Activated naive CD4-positive, alpha-beta T cell treated with anti-CD3 and anti-CD28 coated beads for 36 hours (primary cell): ENCODE measurements at places on chromosomes 13 and 19. TPM values are rescaled to one million over a fixed set of nuclear protein-coding genes. Genes with fewer than 3 reads are reported as not detected.

The MIR17HG gene
- 12.9 TPM for total RNA-seq

- DNase-seq, result no peak
Observed at GRCh38 chr13:74000876-74001275, 133.3 kb downstream of the KLF12 start.

DNA sequence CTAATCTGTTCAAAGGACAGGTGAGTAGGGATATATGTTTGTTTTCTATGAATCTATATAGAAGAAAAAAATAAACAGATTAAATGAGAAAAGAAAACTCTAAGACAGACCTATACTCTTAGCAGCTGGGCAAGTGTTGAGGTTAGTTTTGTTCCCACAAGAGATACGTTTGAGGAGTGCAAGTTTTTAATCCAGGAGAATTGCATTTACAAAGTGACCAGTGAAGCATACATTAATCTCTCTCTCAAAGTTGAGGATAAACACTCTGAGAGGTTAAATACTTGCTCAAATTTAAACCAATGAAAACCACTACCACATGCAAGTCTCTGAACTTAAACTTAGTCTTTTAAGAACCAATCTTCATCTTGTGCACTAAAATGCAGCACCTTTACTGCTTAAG lies 930.5 kb upstream of the MIR17HG start:
- DNase-seq, result no peak

DNA sequence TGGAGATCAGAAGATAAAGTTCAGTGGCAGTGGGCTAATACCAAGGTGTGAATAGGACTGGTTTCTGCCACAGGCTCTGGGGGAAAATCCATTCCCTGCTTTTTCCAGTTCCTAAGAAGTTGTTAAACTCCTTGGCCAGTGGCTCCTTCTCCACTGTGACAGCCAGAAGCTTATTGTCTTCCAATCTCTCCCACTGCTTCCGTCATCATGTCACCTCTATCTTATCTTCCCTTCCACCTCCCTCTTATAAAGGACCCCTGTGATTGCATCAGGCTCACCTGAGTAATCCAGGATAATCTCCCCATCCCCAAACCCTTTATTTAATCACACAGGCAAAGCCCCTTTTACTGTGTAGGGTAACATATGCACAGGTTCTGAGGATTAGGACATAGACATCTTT lies 431.2 kb upstream of the SLC10A2 start:
- no peak for DNase-seq

- DNase-seq, result peak; percentile 37
Observed at GRCh38 chr13:27171244-27171826, at the start of gene USP12. Gene USP12 (minus strand): TSS chr13:27171811. CDS start chr13:27171639, 172 bp downstream.

GRCh38 chr19:14525729-14526128 lies 3.7 kb upstream of the TECR start:
- no peak for DNase-seq

The SMARCA4 gene
- total RNA-seq, result 98.6 TPM

DNA sequence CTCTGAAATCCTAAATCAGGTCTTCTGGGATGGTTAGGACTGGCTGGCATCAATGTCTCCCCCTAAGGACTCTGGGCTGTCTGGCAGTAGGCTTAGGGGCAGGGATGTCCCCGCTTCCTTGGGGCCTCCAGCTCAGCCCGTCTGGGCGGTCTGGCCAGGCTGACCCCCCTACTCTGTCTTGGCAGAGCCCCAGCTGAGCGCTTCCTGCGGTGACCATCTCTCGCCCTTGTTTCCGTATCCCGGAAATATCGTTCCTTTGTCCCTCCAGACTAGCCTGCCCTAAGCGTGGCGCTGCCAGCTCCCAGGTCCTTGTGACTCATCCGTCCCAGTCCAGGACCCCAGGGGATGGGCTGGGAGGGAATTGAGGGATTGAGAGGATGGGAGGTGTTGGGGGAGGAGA lies 11.3 kb downstream of the GTPBP3 start:
- DNase-seq, result no peak

- no peak for DNase-seq
Observed at GRCh38 chr19:33720691-33721682, 75.7 kb upstream of the KCTD15 start.

The PLPPR3 gene
- not detected for total RNA-seq

DNA sequence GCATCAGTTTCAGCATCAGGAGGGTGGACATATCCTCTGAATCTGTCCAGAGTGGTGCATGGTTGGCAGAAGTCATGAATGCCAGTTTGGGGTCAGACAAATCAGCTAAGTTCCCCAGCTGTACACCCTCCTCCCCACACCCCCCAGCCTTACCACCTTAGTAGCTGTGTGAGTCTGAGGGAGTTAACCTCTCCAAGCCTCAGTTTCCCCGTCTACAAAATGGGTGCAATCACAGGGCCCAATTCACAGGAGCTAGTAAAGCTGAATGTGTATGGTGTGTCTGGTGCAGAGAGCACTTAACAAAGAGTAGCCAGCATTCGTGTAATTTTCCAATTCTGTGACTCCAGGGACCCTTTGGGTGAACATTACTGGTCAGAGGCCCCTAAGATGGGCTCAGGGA lies 13.4 kb upstream of the ZNF358 start:
- no peak for DNase-seq

- DNase-seq, result no peak
Observed at GRCh38 chr13:107730813-107731212, 484.5 kb downstream of the LIG4 start.

- DNase-seq, result no peak
Observed at GRCh38 chr13:112767506-112768471, 78.0 kb downstream of the ATP11A start.

DNA sequence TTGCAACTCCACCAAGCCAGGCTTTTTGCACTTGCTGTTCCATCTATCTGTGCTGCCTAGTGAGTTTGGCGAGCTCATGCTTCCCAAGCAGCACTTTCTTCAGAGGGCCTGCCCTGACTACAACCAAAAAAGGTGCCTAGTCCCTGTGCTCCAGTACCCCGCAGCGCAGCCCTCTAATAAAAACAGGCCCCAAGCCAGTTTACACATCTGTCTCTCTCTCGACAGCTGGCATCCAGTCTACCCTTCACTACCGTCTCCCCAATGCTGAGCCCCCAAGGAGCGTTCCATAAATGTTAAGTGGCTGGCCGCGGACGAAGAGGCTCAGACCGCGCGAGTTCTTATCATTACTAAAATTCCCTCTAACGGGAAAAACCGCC lies 512 bp downstream of the MED4 start:
- DNase-seq, result peak; percentile 12

The CACNG8 gene
- not detected for total RNA-seq

The PSG3 gene
- total RNA-seq, result not detected

The ATP12A gene
- not detected for total RNA-seq

The MTUS2 gene
- total RNA-seq, result not detected

GRCh38 chr19:32829345-32829896 lies 40.1 kb downstream of the SLC7A9 start:
- DNase-seq, result peak; percentile 43

DNA sequence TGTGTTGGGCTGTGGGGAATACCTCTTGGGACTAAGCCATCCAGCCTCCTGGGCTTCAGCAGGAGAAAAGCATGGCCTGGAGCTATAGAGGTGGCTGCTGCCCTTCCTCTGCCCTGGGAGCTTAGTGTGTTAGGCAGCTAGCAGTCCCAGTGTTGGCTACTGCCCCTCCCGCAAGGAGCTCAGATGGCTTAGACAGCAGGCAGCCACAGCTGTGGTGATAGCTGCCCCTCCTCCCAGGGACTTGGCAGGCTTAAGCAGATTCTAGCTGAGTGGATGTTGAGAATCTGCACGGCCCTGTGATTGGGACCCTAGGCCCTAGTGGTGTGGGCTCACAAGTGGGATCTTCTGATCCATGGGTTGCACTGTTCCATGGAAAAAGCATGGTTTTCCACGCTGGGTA lies 264.5 kb downstream of the TDRD3 start:
- DNase-seq, result no peak

The MED26 gene
- total RNA-seq, result 11.9 TPM

DNA sequence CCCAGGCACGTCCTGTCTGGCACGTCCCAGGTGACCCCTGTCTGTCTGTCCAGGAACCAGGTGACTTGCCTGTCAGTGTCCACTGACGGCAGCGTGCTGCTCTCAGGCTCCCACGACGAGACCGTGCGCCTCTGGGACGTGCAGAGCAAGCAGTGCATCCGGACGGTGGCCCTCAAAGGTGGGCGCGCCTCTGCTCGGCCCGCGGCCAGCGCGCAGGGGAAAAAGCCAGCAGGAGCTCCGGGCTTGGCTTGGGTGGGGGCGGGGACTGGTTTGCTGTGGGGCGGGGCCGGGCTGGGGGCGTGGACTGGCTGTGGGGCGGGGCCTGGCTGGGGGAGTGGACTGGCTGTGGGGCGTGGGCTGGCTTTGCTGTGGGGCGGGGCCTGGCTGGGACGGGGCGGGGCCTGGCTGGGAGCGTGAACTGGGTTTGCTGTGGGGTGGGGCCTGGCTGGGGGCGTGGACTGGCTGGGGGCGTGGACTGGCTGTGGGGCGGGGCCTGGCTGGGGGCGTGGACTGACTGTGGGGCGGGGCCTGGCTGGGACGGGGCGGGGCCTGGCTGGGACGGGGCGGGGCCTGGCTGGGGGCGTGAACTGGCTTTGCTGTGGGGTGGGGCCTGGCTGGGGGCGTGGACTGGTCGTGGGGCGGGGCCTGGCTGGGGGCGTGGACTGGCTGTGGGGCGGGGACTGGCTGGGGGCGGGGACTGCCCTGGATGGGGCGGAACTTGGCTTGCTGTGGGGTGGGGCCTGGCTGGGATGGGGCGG lies 7.2 kb downstream of the WDR18 start:
- peak; percentile 71 for DNase-seq

DNA sequence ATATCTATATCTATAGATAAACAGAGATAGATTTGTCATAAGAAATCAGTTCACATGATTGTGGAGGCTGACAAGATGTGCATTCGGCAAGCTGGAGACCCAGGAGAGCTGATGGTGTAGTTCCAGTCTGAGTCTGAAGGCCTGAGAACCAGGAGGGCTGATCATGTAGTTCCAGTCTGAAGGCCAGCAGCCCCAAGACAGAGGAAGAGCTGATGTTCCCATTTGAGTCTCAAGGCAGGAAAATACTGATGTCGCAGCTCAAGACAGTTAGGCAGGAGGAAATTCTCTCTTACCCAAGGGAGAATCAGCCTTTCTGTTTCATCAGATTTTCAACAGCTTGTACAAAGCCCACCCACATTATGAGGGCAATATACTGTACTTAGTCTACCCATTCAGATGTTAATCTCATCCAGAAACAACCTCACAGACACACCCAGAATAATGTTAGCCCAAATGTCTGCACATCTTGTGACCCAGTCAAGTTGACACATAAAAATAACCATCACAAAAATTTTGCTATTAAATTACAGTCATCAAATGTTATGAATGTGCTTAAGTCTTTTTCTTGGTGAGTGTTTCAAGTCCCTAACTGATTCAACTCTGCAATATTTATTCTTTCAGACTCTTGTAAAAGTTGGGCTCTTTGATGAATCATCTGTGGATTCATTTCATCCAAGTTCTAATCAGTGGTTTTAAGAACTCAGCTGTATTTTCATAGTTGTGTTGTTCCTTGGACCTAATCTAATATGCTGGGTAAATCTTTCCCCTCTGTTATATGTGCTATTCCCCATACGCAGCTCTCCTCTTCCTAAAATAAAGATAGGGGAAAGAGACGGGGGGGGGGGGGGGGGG lies 22.7 kb upstream of the LRCH1 start:
- no peak for DNase-seq

DNA sequence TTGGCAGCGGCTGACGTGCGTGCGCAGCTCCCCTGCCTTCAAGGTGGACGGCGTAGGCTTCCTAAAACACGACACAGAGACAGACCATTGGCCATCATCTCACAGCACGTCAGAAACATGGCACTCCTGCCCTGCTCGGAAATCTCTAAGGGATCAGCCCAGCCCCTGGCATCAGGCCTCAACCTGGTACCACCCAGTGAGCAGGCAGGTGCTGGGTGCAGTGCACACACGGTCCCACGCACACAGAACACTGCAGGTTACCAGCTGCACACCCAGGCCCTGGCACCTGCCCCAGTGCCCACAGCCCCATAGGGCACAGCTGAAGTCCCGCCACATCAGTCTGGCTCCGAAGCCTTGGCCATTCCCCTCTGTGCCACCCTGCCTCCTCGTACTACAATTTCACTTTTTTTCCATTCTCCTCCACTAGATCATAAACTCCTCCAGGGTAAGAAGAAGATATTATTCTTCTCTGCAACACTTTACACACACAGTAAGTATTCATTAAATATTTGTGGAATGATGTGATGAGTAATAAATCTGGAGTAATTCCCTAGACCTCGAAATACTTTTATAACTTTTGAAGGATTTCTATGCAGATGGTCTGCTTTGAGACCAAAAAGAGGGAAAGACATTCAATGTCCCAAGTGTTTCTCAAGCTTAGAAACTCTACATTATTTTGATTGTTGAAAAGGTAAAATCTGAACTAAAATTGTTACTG lies 156.4 kb downstream of the COL4A1 start:
- no peak for DNase-seq

DNA sequence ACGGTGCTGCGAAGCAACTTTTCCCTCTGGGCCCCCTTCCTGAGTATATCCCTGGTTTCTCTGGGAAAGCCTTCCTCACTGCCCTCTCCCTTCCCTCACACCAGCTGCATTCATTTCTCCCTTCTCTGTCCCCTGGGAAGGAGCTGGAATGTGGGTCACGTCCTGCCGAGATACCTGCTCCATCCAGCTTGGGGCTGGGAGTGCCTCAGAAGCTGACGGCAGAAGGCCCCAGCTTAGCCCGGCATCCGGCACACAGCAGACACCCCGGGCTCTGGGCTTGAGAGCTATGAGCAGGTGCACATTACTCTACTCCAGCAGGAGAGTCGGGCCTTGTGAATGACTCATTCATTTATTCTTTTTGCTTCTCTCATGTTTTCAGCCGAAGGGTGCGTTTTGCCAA lies 170.6 kb downstream of the TEX29 start:
- DNase-seq, result no peak

GRCh38 chr19:47545061-47545948 lies 27.6 kb downstream of the ZNF541 start:
- DNase-seq, result no peak

The CAPS gene
- total RNA-seq, result 2.1 TPM

The FOXA3 gene
- total RNA-seq, result 0.20 TPM

The ANGPTL8 gene
- total RNA-seq, result not detected

DNA sequence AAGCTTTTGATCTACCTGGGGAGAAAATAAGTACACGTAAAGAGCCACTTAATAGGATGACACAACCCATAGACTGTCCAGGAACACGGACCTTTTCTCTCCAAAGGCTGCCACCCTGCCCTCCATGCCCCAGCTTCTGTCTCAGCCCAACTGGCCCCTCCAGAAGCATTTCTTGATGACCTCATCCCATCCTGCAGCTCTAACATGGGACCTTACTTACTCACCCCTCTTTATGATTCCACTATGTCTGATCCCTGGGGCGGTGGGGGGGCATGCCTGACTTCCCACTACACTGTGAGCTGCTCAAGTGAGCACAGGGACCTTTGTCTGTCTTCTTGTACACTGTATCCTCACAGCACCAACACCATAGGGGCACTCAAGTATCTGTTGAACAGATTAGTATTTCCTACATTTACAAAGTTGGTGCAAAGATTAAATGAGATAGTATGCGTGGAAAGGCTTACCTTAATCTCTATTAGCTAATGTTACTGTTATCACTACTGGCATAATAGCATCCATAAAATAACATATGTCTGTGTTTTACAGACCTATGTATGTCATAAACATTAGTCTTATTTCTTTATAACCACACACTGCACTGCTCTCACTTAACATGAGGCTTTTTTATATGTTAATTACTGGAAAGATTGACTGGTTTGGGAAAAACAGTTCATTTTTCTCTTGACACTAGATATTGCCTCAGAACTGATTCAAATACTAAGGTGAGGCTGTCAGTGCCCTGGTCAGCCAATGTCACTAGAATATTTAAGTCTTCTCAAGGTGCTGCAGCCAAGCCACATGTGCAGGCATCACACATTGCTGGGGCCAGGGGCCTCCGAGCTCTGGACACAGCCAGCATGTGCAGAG lies 100.9 kb downstream of the FOXO1 start:
- DNase-seq, result peak; percentile 42

GRCh38 chr13:83414393-83414792 lies 467.9 kb downstream of the SLITRK1 start:
- no peak for DNase-seq

The ZNF784 gene
- total RNA-seq, result 3.7 TPM
